ENCODE measurements at places on chromosomes 13 and 19. TPM values are rescaled to one million over a fixed set of nuclear protein-coding genes. Genes with fewer than 3 reads are reported as not detected.

Gene ACTMAP
- 18.3 TPM for total RNA-seq

Gene DOCK6
- total RNA-seq: 8.4 TPM

Gene SYCN
- total RNA-seq: not detected

Gene PCDH20
- total RNA-seq: not detected

Gene CDX2
- total RNA-seq: 1.0 TPM

Gene ZNF229
- 3.4 TPM for total RNA-seq

Gene DHDH
- total RNA-seq: 1.3 TPM

Gene ZNF99
- not detected for total RNA-seq

Gene DCT
- not detected for total RNA-seq

Gene LILRA1
- total RNA-seq: not detected

Gene F10
- not detected for total RNA-seq

Gene ZNF560
- total RNA-seq: not detected

Gene ADAT3
- 7.5 TPM for total RNA-seq

Gene SULT2A1
- total RNA-seq: not detected

Gene TMEM59L
- total RNA-seq: 3.9 TPM

Gene DENND1C
- total RNA-seq: 0.23 TPM

Gene FPR2
- total RNA-seq: not detected

Gene HCST
- not detected for total RNA-seq

Gene PLEKHF1
- 11.4 TPM for total RNA-seq

Gene SLC25A41
- total RNA-seq: 0.17 TPM

Gene IL4I1
- total RNA-seq: 1.2 TPM

Gene AKAP8L
- 37.9 TPM for total RNA-seq

Gene OR7C1
- total RNA-seq: not detected

Gene THSD8
- 6.2 TPM for total RNA-seq

Gene CBARP
- 2.3 TPM for total RNA-seq

Gene ZNF534
- total RNA-seq: not detected

Gene LRRC8E
- total RNA-seq: 5.7 TPM

Gene FGF21
- total RNA-seq: not detected

Gene RYR1
- 4.8 TPM for total RNA-seq

Gene BIVM
- total RNA-seq: 3.3 TPM

Gene NTF4
- total RNA-seq: 0.46 TPM

Gene ZNF613
- total RNA-seq: 0.73 TPM

Gene EBPL
- total RNA-seq: 74.3 TPM

Gene XAB2
- 29.4 TPM for total RNA-seq

Gene ZNF792
- 2.2 TPM for total RNA-seq

Gene PLPPR3
- 4.9 TPM for total RNA-seq

Gene ZNF66
- total RNA-seq: not detected

Gene NAA16
- total RNA-seq: 7.9 TPM

Gene SHISA2
- total RNA-seq: not detected

Gene DLL3
- total RNA-seq: 10.3 TPM

Gene SPC24
- 15.4 TPM for total RNA-seq

Gene FUT3
- 0.06 TPM for total RNA-seq

Gene ZNF135
- total RNA-seq: not detected
